H1 (cell line): ENCODE measurements at places on chromosomes 3 and 15. TPM values are rescaled to one million over a fixed set of nuclear protein-coding genes. Genes with fewer than 3 reads are reported as not detected.

The ISLR gene
- total RNA-seq: 0.35 TPM in 1 of 2 replicates, not detected in the other

The SLC51A gene
- total RNA-seq: 7.7 and 9.8 TPM in 2 replicates

The RBP2 gene
- total RNA-seq: not detected in 2 replicates

The FBXW12 gene
- 0.35 TPM in 1 of 2 replicates, not detected in the other for total RNA-seq

The ST3GAL6 gene
- total RNA-seq: 6.1 and 7.6 TPM in 2 replicates

DNA sequence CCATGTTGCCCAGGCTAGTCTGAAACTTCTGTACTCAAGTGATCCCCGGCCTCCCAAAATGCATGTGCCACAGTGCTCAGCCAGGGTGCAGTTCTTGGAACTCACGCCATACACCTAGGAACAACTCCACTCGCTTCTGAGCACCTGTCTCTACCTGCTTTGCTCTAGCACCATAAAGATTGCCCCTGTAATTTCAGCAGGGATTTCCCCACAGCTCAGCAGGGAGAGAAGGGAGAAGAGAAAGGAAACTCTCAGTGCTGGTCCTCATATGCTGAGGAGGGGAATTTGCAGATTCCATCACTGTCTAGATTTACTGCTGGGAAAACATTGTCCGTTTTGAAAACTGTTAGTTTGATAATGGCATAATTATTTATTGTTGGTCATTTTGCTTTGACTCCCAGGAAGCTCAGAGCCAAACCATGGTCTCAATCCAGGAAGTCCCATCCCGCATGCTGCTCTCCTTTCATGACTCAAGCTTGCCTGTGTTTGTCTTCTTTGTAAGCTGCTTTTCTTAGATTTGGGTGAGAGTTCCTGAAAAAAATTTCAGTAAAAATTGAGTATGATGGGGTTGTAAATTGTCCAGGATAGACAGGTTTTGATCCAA, 24.2 kb downstream of the TRIM71 start:
- H3K36me3 ChIP-seq: no peaks in the 10 kb centered on the region
- H3K4me3 ChIP-seq: peak overlapping the region; percentile 14; the same call in 1 of the 2 replicates
- no peaks in the 10 kb centered on the region for H3K27me3 ChIP-seq

DNA sequence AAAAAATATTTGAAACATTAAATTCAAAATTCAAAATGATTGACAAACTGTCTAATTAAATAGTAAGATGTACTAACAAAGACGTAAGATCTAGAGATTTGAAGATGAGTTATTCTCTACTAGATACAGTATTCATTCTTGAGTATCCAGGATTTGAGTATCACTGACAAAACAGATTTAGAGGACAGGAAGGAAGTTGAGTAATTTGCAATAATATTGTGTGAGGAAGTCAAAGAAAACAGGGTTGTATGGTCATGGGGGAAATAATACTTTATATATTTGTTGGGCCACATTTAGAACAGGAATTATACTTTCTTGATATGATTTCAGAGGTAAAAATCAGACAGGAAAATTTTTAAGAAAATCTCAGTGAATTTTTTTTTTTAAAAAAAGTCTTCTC, 393.1 kb upstream of the CDIN1 start:
- no peaks in the 10 kb centered on the region for H3K36me3 ChIP-seq

DNA sequence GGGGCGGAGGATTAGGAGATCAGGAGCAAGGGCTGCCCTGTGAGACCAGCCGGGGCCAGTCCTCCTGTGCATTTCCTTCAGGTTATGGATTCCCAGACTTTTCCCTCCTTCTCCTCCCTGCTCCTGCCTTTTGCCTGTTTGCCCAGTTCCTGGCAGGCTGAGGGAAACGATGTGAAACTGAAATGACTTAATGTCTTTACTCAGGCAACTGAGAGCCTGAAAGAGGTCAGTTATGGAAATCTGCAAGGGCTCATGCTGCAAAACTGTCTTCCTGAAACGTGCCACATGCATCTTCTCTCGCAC, 57.2 kb downstream of the MESD start:
- DNase-seq: no peak
- H3K4me3 ChIP-seq: no peak overlapping the region
- H3K27ac ChIP-seq: no peak overlapping the region
- H3K4me1 ChIP-seq: no peaks in the 10 kb centered on the region
- no peaks in the 10 kb centered on the region for H3K27me3 ChIP-seq

- H3K4me1 ChIP-seq: peaks cover 19% of the 10 kb centered on the region
- H3K36me3 ChIP-seq: no peaks in the 10 kb centered on the region
- no peak overlapping the region for H3K27ac ChIP-seq
- H3K27me3 ChIP-seq: peaks cover 2% of the 10 kb centered on the region; the same call in 1 of the 2 replicates
Observed at GRCh38 chr15:66623801-66624453, 58.1 kb upstream of the LCTL start.

GRCh38 chr15:46710401-46710960, 1006.8 kb upstream of the SEMA6D start:
- DNase-seq: no peak
- no peak overlapping the region for H3K27ac ChIP-seq
- no peaks in the 10 kb centered on the region for H3K36me3 ChIP-seq
- no peaks in the 10 kb centered on the region for H3K27me3 ChIP-seq

GRCh38 chr15:68561901-68562300, 16.9 kb upstream of the CORO2B start:
- no peak overlapping the region for H3K27ac ChIP-seq
- no peaks in the 10 kb centered on the region for H3K36me3 ChIP-seq
- peaks cover 26% of the 10 kb centered on the region for H3K4me1 ChIP-seq
- DNase-seq: no peak
- no peak overlapping the region for H3K4me3 ChIP-seq

- no peak for DNase-seq
- H3K27me3 ChIP-seq: peaks cover 17% of the 10 kb centered on the region
- no peaks in the 10 kb centered on the region for H3K4me1 ChIP-seq
- H3K36me3 ChIP-seq: no peaks in the 10 kb centered on the region
- peak overlapping the region; percentile 20; the same call in 1 of the 2 replicates for H3K4me3 ChIP-seq
Observed at GRCh38 chr15:40942337-40942854, 10.9 kb upstream of the CHAC1 start.

- H3K27me3 ChIP-seq: no peaks in the 10 kb centered on the region
- H3K27ac ChIP-seq: peak overlapping the region; percentile 98
- peaks cover 32% of the 10 kb centered on the region for H3K36me3 ChIP-seq
- H3K4me1 ChIP-seq: peaks cover 2% of the 10 kb centered on the region
- no peak for DNase-seq
Observed at GRCh38 chr3:157159037-157159761, 748 bp downstream of the CCNL1 start.

- DNase-seq: no peak
- H3K27ac ChIP-seq: no peak overlapping the region
- no peak overlapping the region for H3K4me3 ChIP-seq
- H3K27me3 ChIP-seq: no peaks in the 10 kb centered on the region
- no peaks in the 10 kb centered on the region for H3K4me1 ChIP-seq
- no peaks in the 10 kb centered on the region for H3K36me3 ChIP-seq
Observed at GRCh38 chr3:129618186-129618820, 11.8 kb upstream of the PLXND1 start.

- DNase-seq: no peak
- no peaks in the 10 kb centered on the region for H3K4me1 ChIP-seq
- no peaks in the 10 kb centered on the region for H3K36me3 ChIP-seq
- peaks cover 4% of the 10 kb centered on the region for H3K27me3 ChIP-seq
- H3K4me3 ChIP-seq: no peak overlapping the region
- no peak overlapping the region for H3K27ac ChIP-seq
Observed at GRCh38 chr3:14803101-14803980, 15.4 kb upstream of the FGD5 start.
